ENCODE measurements at places on chromosomes 1 and 21.

- no peak for DNase-seq
These were observed 105.0 kb downstream of the SYT14 start for GRCh38 chr1:210043058-210043457.

DNA sequence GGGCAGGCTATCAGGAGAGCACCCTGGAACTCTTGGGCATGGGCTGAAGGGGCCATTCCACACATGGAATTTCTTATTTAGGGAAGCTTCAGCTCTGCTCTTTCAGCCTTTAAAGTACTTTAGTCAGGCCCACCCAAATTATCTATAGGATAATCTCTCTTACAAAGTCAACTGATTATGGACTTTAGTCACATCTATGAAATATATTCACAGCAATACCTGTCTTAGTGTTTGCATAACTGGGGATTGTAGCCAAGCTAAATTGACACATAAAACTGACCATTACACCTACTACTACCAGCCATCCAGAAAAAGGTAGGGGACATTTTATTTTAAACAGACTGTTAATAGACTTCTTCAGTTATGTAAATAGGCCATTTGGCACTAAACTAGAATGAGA, 114.9 kb upstream of the VANGL1 start:
- no peak for DNase-seq

DNA sequence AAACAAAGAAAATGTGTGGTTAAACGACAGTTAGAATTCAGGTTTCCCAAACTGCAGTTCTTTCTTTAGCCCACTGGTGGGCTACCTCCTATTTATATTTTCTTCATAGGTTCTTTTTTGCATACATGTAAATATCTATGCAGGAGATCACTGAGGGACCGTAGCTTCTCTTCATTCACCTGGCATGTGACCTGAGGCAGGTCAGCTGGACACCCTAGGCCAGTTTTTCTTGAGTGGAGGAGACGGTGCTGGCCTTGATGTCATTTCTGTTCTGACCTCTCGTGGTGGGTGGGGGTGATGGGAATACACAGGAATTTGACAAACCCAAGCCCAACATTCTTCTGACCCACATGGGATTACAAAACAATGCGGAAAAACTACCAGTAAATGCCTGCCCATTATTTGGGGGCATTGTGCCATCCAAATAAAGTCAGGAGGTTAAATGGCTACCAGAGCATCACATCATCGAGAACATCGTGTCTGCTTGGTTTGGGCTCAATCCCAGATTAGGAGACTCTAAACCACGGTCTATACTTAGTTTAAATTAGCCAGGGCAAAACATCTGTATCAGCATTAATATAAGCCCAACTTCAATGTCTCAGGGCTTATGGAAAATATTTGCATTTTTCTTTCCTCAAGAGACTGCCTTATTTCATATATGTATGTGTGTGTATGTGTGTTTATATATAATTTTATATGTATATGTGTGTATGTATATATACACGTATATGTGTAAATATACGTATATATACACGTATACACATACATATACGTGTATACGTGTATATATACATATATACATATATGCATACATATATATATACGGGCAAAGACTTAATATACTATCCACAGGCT, 7.4 kb upstream of the IRF2BP2 start:
- DNase-seq: no peak

DNA sequence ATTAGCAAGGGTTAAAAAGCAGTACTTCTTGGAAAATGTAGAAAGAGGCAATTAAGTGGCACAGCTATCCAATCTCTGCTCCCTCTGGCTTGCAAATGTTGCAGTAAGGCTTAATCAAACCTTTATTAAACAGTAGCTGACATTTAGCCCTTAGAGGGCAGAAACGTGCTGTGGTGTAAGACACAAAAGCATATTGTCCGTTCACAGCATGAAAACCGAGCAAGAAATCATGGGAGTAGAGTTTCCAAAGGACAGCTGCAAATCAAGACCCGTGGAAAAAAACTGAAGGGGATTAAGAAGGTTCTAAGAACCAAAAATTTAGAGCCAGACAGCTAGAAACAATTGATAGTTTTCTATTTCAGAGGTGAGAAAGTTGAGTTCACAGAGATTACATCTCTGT, 13.1 kb downstream of the ZP4 start:
- DNase-seq: no peak

- no peak for DNase-seq
These were observed 314.2 kb upstream of the POU3F1 start for GRCh38 chr1:38360807-38361206.

GRCh38 chr1:112956544-112957132, 642 bp upstream of the SLC16A1 start:
- no peak for DNase-seq

GRCh38 chr1:192581131-192581927, 5.8 kb downstream of the RGS1 start:
- DNase-seq: no peak

Data from HCT116 (cell line).